ENCODE measurements at places on chromosomes 5 and 9.

GRCh38 chr5:143393524-143393923 is 10.0 kb downstream of the NR3C1 start:
- DNase-seq, result no peak

DNA sequence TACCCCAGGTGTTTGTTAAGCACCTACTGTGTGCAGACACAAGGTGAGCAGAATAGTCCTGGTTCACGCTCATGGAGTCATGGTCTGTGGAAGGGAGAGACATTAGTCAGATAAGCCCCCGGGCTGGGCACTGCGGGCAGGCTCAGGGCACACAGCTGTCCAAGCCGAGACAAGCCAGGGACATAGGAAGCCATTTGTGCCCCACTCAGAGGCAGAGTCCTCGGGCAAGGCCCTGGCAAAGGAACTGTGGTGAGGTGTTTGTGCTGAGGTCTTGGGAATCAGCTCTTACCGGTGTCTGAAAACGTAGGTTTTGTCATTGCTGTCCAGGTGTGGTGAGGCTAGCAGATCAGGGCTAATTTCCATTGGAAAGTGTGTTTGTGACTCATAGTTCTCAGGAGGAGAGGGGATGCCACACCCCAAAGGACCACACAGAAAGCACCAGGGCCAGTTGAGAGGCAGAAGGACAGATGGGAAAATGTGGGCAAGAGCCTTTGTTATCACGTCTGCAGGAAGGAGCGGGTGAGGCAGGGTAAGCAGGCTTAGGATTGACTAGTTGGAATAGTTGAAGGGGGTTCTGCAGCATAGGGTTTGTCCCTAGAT is 46.1 kb upstream of the NEURL1B start:
- no peak for DNase-seq

DNA sequence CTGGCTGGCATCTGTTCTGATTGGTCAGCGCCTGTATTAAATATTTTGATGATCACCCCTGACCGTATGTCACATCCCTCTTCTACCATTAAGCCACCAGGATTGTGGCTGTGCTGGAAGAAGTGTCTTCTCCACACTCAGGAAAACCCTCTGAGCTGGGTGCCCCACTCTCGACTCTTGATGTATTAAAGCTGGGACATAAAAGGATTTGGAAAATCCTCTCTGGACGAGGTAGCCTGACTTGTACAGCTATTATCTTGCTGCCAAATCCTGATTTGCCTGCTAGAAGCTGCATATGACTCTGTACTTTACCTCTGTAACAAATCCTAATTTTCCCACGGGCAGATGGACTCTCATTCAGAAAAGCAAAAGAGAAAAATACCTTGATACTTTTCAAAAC is 161.0 kb downstream of the SLC28A3 start:
- no peak for DNase-seq

DNA sequence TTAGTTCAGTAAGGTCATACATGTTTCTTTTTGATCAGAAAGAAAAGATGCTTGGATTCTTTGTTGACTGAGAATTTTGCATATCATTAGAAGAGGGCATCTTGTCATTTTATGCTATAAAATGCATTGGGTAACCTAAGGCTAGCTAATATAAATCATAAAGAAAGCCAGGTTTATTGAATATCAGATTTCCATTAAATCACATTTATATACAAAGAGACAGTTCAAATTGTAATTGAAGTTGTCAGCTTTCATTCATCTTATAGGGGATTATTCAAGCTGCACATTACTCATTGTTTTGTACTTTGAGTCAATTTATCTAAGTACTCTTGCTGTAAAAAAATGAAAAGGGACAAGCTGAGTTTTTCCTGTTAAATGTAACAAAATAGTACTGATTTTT is 259.1 kb upstream of the CDH12 start:
- no peak for DNase-seq

All from hepatic stellate cell (primary cell).